Endothelial cell (in vitro differentiated cells): ENCODE measurements at places on chromosomes 12 and 14.

- DNase-seq, result no peak
Observed at GRCh38 chr12:102410511-102410910, 69.9 kb downstream of the IGF1 start.

- no peak for DNase-seq
Observed at GRCh38 chr12:132380641-132381040, 51.3 kb upstream of the GALNT9 start.

GRCh38 chr14:39784461-39784860 is 352.2 kb upstream of the FBXO33 start:
- no peak for DNase-seq

DNA sequence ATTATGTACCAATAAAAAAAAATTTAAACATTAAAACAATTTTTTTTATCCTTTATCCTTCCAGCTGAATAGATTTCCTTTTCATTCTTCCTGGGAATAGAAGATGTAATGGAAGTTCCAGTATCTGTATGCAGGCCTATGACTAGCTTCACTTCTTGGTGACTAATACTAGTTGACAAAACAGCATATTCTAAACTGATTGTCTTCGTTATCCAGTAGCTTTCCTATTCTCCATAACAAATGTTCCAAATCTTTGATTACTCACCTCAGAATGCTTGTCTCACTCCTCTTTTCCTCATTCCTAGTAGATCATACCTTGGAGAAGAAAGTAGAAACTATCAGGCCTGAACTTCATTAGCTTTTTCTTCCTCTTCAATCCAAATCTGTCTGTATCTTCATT is 70.7 kb downstream of the PLEKHA5 start:
- DNase-seq, result no peak

- peak; percentile 93 for DNase-seq
Observed at GRCh38 chr14:75069121-75069810, at the start of gene ZC2HC1C. ZC2HC1C (plus strand) TSS chr14:75069641; CDS start chr14:75070574, 933 bp downstream.

DNA sequence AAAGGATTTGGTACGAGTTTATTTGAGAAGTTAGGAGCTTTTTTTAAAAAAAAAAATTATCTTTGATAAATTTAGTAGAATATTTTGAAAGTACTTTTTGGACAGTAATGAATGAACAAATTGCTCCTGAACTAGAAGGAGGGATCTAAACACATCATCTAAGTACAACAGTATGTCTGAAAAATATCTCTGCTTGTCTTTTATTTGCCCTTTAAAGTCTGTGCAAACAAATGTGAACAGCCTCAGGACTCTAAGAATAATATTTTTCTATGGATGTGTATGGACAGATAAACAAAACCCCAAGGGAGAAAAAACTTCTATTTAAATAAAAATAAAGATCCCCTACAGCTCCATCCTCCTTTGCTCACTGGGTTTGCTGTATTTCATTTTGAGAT is 19.5 kb downstream of the FBXL14 start:
- DNase-seq, result no peak

DNA sequence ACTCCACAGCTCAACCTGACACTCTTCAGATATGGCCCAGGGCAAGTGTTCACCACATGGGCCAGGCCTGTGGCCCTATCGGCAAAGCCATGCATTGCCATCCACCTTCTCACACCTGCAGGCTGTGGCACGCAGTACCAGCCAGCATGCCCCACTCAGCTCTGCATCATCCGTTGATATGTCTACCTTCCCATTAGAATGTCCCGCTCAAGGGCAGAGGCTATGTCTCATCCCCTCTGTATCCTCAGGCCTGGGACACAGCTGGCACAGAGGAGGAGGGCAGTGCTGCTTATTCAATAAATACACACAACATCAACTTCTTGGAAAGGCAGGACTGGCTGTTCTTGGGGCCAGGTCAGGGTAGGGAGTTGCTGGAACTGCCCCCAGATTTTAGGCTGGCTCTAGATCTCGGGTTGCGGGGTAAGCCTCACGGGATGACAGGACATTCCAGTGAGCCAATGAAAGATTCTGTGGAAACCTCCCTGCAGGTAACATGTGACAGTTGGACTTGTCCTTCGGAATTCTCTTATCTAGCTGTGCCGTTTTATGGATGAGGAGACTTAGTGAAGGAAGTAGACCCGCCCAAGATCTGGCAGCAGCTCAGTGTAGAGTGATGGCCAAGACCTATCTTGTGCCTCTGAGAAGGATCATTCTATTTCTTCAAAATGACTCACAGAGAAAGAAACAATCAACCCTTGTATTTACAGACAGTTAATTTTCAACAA is 25.6 kb downstream of the SYNE3 start:
- no peak for DNase-seq

DNA sequence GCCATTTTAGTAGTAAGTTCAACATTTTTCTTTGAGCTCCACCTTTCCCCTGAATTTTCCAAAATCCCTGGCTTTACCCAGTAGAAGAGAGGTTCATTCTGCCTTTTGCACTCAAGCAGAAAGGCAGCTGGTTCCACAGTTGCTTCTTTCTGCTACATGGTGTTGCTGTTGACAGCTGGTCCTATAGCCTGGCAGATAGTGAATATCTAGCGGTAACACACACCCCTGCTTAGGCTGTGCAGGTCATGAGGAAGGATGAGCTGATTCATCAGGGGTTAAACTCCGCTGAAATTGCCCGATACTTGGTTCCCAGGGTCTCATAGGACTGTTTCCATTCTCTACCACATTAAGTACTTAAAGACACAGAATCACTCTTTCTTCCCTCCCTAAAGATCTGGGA is 62.4 kb downstream of the PUS7L start:
- no peak for DNase-seq

GRCh38 chr12:75542942-75543341 is 31.5 kb upstream of the KRR1 start:
- DNase-seq, result no peak
